ENCODE measurements at places on chromosomes 7 and 10.

- no peak for DNase-seq
Measured at GRCh38 chr10:126205486-126206205, 182.6 kb downstream of the ADAM12 start.

DNA sequence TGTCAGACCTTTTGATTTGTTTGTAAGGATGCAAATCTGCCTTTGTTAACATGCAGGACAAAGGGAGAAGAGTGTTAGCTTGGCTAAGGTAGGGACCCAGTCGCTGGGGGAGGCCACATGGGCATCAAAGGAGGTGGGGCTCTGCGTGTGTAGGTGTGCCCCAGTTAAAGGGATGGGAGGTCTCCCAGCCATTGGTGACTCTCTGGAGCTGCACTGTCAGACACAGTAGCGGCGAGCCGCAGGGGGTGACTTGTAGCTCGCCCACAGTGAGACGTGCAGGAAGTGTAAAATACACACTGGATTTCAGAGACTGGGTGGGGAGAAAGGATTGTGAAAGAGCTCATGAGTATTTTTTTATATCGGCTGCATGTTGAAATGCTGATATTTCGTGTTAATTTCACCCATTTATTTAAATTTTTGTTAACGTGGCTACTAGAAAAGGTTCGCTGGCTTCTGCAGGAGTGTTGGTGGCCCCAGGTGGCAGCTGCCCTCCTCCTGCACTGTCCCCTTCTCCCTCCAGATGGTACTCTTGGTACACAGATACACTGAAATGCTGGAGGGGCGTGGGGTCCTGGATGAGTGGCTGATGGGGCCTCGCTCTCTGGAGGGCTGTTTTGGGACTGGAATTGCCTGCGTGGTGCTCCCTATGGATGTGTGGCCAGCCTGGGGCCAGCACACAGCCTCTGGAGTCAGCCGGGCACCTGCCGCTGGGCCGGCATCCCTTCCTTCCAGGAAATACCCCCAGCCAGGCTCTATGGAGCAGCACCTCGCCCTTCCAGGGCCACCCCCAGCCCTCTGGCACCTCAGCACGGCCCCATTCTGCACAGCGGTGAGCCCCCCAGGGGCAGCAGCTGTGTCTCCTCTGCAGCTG is 59.2 kb downstream of the LHPP start:
- DNase-seq, result no peak

- DNase-seq, result no peak
Measured at GRCh38 chr7:85644272-85644671, 457.4 kb upstream of the SEMA3D start.

GRCh38 chr10:86795353-86795752 is 38.9 kb downstream of the BMPR1A start:
- DNase-seq, result no peak

- DNase-seq, result no peak
Measured at GRCh38 chr7:28725911-28726310, 232.2 kb downstream of the TRIL start.
